Posterior cingulate gyrus (tissue), 11 donors: ENCODE measurements at places on chromosomes 12 and 14.

- DNase-seq = peak; percentile 44
Observed at GRCh38 chr12:123533672-123534643, at the start of gene RILPL1. RILPL1 (minus strand) TSS chr12:123533719; CDS start chr12:123533482, 237 bp downstream.

- DNase-seq = no peak
Observed at GRCh38 chr14:99548255-99548654, 55.8 kb downstream of the CCDC85C start.

- DNase-seq = no peak
Observed at GRCh38 chr12:51793201-51793600, 55.3 kb downstream of the FIGNL2 start.

GRCh38 chr12:7479771-7480170, 23.8 kb downstream of the CD163 start:
- no peak for DNase-seq

GRCh38 chr14:76844223-76844622, 18.0 kb downstream of the LRRC74A start:
- peak; percentile 42 for DNase-seq

DNA sequence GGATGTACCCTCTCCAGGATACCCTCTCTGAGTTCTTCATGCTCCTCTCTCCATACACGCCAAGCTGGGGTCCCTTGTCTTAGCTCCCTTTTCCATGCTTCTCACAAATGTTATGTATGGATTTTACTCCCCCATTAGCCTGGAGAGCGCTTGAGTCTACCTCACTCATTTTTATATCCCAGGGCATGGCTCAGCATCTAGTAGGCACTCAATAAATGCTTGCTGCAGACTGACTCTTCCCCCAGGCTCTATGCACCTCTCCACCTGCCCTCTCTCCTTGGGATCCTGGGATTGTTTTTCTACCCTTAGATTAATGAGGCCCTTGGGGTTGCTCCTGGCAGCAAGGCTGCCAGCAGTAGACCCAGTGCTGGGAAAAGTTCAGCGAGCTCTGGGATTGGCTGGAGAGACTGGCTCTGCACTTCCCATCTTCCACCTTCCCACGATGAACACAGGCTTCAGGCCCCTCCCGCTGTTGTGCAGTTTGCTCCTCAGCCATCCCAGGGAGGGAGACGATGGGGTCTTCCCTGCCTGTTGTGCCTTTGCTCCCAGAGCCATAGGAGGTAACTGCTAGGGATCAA, 2.2 kb downstream of the NRIP2 start:
- no peak for DNase-seq

- no peak for DNase-seq
Observed at GRCh38 chr12:122875590-122876220, 20.2 kb downstream of the VPS37B start.

DNA sequence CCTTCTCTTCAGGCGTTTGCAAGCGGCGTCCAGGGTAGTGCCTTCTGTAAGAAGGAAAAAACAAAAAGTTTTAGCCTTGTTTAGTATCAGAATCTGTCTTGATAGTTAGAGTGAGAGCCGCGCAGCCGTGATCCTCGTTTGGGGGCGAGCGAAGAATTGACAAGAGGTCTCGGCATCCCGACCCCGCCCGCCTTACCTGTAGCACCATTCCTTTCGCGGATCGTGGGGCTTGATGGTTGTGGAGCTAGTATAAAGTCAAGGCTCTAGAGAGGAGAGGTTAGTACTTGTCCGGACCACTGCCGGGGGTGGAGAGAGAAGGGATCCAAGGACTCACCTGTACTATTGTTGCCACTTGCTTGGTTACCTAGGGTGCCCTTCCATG, 494 bp downstream of the TMTC3 start:
- DNase-seq = no peak

- no peak for DNase-seq
Observed at GRCh38 chr14:84273181-84273580, 1256.8 kb upstream of the FLRT2 start.

DNA sequence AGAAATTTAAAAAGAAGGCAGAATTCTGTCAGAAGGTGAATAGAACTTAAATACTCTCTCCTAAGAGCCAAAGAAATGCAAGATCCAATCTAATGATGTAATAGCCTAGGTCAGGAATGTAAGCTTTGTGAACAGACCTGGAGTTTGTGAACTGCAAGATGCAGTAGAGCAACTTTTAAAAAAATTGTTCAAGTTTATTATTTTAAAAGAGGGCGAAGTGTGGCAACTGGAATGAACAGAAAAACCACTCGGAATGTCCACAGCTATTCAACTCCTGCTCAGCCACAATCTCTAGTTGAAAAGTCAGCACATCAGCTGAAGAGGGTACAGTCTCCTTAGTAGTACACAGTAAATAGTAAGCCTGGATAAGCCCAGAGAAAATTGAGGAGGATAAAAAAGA, 228.8 kb downstream of the PPFIA2 start:
- DNase-seq = no peak

DNA sequence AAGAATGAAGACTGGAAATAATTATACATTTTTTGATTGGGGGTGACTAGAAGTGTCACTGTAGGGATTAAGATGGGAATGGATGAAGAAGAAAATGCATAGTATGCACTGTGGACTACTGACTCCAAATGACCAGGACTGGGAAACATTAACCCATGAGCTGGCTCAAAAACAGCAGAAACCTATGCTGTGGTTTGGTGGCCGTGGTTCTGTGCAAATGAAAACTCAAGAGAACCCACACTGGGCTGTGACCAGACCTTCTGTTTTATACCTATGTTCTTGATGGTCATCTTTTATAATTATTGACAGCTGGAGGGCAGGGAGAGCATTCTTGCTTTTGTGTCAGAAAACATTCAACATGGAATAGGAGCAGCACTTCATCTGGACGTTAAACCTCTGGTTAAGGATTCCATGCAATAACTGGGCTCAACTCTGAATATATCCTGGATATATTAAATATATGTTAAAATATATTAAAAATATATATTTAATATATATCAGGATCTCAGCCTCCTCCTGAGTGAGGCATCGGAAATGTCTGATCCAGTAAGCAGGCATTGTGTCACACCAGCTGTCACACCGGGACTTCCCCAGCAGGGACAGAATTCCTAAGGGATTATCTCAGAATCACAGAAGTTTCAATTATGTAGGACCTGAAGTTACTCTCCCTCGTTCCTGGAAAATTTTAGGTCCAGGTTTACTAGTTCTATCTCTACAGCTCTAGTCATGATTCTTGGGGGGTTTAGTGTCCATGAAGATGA, 48.5 kb downstream of the BBS10 start:
- DNase-seq = no peak

GRCh38 chr14:90567991-90568390, 171.2 kb downstream of the CALM1 start:
- peak; percentile 54 for DNase-seq

DNA sequence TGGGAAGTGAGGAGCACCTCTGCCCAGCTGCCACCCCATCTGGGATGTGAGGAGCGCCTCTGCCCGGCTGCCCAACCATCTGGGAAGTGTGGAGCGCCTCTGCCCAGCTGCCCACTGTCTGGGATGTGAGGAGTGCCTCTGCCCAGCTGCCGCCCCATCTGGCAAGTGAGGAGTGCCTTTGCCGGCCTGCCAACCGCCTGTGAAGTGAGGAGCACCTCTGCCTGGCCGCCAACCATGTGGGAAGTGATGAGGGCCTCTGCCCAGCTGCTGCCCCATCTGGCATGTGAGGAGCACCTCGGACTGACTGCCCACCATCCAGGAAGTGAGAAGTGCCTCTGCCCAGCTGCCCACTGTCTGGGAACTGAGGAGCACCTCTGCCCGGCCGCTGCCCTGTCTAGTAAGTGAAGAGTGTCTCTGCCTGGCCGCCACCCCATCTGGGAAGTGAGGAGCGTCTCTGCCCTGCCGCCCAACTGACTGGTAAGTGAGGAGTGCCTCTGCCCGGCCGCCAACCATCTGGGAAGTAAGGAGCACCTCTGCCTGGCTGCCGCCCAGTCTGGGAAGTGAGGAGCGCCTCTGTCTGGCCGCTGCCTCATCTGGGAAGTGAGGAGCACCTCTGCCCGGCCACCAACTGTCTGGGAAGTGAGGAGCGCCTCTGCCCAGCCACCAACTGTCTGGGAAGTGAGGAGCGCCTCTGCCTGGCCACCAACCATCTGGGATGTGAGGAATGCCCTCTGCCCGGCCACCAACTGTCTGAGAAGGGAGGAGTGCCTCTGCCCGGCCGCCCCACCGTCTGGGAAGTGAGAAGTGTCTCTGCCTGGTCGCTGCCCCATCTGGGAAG, 22.6 kb downstream of the FAR2 start:
- DNase-seq = no peak

GRCh38 chr14:102580550-102581110, 11.8 kb upstream of the RCOR1 start:
- no peak for DNase-seq

DNA sequence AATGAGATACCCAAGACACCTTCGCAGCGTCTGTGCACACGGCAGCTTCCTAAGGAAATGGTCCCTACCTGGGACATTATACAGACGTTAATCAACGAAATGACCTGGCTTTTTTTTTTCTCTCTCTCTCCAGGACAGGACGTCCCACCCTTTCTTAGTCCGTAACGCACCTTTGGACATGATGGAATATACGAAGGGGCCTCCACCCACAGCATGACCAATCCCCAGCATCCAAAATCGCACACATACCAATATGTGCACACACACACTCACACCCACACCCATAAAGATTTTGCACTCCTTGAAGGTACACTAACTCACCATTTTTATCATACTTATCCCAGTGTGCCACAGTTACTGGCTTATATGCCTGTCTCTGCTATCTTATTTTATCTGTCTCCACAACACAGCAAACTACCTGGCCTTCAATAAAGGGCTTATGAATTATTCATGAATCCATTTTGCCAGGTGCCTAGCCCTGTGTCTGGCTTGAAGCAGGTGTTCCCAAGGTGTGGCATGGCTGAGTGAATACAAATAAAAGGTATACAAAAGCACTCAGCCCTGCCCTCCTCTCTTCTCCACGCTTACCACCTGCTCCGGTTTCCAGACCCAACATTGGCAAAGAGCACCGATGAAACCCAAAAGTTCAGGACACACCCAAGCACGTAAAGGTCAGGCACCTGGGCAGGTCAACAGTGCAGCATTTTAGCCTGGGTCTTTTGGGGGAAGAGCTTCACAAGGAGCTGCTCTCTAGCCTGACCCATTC, 2.2 kb downstream of the SCNN1A start:
- peak; percentile 29 for DNase-seq

DNA sequence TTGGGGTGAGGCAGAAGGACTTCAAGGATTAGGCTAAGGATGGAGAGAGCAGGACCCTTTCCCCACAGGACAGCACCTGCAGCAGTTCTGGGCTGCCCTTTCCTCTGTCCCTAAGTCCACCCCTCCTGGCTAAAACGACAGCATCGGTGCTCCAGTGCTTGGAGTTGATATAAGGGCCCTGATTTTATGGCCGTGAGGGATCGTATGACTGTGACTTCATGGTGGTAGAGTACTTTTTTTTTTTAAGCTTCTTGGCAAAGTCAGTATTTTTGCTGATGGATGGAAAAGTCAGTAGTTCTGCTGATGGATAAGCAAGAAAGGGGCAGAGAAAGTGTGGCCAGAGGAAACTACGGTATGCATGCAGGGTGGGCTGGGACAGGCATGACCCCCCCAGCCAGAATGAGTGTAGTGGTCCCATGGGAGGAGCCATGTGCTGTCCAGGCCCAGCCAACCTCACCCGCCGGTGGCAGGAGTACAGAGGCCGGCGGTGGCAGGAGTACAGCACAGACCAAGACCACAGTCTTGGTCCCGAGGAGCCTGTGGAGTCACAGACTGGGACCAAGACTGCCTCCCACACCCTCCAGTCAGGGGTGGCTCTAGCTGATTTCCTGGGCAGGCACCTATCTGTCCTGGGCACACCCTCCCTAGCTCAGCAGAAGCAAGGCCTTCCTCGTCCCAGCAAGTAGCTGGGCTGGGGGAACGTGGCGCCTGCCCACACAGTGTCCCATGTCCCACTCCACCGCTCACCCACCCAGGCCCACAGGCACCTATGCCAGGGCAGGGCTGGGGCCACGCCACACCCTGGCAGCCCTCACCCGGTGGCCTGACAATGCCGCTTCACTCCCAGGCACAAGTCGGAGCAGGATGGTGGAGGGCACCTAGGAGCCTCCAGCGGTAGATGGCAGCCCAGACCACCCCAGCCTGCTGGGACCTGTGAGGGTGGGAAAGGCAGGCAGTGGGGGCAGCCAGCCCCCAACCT, 46.3 kb downstream of the CCDC88C start:
- DNase-seq = no peak

DNA sequence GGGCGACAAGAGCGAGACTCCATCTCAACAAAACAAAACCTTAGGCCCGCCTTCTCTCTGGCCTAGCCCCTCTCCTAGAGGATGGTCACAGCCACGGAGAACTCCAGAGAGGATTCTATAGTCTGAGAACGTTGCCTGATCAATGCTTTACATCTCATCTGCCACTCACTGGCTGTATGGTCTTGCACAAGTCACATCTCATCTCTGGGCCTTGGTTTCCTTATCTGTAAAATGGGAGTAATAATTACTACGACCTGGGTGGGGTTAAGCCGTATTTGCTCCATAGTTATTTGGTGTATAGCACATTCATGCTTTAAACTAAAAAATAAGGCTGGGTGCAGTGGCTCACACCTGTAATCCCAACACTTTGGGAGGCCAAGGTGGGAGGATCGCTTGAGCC, 8.5 kb downstream of the TRPV4 start:
- DNase-seq = no peak

DNA sequence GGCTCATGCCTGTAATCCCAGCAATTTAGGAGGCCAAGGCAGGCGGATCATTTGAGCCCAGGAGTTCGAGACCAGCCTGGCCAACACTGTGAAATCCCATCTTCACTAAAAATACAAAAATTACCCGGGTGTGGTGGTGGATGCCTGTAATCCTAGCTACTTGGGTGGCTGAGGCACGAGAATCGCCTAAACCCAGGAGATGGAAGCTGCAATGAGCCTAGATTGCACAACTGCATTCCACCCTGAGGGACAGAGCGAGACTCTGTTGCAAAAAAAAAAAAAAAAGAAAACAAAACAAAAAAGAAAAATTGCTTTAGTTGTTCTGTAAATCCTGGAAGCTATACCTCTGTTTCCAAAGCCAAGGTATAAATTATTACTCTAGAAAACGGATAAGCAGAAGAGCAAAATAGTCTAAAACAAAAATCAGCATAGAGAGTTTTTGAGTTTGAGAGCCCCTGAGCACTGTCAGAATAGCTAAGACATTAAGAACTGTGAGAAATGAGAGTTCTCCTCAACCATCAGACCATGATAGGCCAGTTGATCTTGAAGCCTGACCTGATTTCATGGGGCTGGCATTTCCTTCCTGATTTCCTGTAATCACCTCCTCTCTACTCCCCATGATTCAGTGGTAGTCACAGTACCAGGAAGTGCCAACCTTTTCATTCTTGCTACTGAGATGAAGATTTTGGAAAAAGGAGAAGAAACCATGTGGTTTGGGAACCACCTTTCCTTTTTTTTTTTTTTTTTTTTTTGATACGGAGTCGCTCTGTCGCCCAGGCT, 31.7 kb downstream of the ATP2A2 start:
- no peak for DNase-seq

GRCh38 chr12:57069523-57069922, 9.1 kb downstream of the NEMP1 start:
- no peak for DNase-seq

GRCh38 chr14:54928216-54928615, 25.6 kb upstream of the GCH1 start:
- DNase-seq = no peak

GRCh38 chr14:77424862-77425261, 1.5 kb upstream of the NOXRED1 start:
- DNase-seq = no peak
